ENCODE measurements at places on chromosomes 1 and 21.

DNA sequence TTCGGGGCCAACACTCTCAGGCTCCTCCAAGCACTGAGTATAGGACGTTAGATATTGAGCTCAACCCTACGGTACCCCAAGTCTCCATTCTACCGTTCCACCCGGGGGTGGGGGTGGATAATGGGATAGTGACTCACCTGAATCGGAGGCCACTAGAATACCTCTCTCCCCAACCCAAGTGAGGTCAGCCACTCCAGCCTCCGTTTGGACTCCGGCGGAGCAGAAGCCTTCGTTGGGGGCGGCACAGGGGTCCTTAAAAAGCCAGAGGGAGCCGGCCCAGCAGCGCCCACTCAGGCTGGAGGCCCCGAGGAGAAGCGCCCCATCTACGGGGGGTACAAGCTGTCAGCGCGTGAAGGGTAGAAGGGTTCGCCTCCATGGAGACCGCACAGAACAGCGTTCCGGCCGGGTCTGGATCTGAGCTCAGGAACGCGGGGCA lies 556 bp downstream of the WDR77 start:
- DNase-seq = peak; percentile 1

DNA sequence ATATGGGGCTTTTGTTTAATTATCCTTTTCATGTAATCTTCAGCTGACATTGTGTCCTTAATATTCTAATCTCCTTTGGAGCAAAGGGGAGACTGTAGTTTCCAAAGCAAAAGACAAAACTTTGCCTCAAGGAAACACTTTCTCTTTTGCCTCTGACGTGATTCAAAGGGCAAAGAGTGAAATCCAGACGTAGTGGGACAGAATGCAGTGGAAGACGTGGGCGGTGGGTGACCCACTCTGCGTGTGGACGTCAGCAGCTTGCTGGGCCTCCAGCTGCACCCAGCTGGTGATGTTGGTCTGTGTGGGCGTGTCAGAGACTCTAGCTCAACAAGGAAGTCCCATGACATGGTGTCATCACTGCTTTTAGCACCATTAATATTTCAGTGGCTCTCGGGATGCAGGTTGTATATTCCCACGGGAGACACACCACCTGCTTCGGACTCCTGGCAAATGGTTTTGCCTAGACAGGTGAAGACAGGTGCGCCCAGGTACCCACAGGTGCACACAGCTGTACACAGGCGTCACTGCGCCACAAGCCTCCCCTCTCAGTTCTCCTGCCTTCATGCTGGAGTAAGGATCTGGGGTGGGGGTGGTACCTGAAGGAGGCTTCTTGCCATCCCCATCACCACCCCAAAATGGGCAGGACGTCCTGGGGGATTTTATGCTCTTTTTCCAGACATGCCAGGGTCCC lies 292.1 kb upstream of the VAMP3 start:
- DNase-seq = no peak

DNA sequence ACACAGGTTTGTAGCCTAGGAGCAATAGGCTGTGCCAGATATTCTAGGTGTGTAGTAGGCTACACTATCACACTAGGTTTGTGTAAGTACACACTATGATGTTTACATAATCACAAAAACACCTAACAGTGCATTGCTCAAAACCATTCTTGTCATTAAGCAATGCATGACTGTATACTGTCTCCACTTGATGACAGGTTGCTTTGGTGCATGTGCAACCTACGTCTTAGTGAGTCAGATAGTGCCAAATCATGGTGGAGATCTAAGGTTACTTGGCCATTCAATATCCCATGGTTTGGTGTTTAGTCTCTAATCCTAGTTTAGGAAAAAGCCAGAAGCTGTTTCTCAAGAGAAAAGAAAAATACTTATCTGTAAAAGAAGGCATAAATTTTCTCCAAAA lies 181.1 kb downstream of the KCNK2 start:
- no peak for DNase-seq

DNA sequence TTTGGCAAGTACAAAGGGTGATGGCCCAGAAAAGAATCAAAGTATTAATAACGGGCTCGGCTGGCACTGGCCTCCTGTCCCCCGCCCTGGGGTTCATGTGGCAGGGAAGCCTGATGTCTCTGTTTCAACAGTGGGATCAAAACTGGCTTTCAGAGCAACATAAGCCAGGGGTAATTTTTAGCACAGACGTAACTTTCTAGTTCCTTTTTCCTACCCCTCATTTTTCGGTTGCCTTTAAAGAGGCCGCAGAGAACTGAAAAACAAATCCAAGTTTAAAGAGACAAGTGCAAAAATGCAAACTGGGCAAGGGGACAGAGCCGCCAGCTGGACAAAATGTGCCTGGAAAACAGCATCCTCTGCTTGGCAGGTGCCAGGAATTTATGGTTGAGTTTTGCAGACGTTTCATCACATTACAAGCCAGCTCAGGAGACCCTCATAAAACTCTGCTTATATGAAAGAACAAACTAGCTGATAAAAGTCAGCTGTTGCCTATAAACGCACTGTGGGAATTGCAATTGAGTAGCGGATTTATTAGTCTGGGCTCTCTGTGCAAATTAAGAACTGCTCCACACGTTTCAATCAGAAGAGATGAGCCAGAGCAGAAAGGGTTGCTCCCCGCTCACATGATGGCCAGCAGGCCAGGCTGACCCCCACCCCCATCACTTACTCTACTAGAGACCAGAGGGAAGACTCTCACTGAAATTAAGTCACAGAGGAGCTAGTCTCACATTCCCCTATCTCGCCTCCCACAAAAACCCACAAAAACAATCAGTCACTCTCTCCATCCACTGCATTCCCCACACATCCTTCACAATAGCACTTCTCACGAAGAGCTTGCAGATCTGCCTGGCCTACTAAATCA lies 15.8 kb upstream of the CDCA8 start:
- no peak for DNase-seq

DNA sequence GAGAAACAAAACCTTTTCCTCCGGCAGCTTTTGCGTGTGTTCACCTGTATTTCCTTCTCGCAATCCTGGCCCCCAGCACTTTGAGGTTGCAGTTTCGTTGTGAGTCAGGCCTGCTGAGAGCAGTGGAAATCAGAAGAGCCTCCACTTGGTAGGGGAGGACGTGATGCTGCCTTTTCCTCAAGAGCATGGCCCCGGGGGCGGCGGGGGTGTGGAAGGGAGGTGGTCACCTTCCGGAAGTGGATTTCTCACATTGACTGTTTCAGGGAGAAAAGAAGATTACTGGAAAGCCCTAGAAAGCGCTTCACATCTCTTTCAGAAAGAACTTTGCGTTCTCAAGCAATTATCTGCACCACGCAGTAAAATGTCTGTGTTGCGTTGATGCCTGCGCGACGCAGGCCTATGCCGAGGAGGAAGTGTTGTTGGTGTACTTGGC lies 12.2 kb upstream of the IL10 start:
- DNase-seq = peak; percentile 43

DNA sequence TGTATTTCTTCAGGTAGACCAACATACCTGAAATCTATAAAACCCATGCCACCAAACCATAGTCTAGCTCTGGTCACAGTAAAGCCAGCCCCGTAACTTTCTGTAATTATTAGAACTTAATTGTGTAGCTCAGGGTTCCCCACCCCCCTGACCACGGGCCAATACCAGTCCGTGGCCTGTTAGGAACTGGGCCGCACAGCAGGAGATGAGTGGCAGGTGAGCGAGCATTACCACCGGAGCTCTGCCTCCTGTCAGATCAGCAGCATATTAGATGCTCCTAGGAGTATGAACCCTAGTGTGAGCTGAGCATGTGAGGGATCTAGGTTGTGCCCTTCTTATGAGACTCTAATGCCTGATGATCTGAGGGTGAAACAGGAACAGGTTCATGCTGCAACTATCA lies 14.6 kb downstream of the TENT5C start:
- no peak for DNase-seq

- DNase-seq = no peak
These were observed 58.1 kb downstream of the SSBP3 start for GRCh38 chr1:54347955-54348699.

DNA sequence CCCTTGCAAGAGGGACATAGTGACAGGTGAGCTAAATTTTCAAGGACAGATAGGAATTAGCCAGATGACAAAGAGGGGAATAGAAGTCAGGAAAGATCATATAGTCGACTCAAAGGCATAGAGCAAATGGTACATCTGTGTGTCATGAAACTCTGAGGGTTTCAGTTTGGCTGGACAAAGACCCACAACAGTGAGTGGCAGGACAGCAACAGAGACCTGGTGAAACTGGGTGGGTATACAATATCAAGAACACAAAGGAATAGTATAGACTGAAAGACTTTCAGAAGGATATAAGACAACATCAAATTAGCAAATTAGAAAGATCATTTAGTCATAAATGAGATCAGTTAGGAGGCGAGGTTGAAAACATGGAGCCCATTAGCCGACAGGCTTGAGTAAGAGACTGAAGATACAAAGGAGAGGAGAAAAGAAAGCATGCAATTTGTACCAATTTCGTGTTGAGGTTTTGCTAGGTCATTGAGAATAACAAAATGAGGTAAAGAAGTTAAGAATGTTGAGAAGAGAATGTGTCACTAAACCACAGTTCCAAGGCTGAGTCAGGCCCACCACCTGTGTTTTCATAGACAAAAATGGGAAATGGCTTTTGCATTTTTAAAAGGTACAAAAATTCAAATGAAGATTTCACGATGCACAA lies 213.8 kb downstream of the HHIPL2 start:
- DNase-seq = no peak

DNA sequence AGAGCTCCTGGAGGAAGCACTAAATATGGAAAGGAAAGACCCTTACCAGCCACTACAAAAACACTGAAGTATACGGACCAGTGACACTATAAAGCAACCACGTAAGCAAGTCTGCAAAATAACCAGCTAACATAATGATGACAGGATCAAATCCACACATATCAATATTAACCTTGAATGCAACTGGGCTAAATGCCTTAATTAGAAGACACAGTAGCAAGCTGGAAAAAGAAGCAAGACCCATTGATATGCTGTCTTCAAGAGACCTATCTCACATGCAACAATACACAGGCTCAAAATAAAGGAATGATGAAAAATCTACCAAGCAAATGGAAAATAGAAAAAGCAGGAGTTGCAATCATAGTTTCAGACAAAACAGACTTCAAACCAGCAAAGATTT lies 31.0 kb downstream of the C1orf185 start:
- DNase-seq = no peak

DNA sequence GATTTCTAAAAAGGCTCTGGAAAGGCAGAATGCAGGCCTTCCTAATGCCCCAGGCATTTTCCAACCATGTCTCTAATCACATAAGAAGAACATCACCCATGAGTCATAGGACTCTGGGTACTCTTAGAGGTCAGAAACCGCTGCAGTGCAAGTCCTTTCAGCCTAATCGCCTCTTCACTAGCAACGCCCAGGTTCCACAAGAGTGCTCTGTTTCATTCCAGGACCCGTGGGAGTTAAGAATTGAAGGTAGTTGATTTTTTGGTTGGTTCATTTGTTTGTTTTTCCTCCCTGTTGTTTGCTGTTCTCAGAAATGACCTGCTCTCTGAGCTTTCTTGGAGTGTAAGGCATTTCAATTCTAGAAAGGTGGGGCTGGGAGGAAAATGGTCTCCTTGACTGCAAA lies 123.2 kb downstream of the NR5A2 start:
- DNase-seq = no peak

GRCh38 chr1:87787551-87787950 lies 458.9 kb downstream of the LMO4 start:
- no peak for DNase-seq

- no peak for DNase-seq
These were observed 14.7 kb upstream of the IGFN1 start for GRCh38 chr1:201175820-201176500.

GRCh38 chr1:162011337-162012012 lies 12.2 kb downstream of the OLFML2B start:
- DNase-seq = no peak

DNA sequence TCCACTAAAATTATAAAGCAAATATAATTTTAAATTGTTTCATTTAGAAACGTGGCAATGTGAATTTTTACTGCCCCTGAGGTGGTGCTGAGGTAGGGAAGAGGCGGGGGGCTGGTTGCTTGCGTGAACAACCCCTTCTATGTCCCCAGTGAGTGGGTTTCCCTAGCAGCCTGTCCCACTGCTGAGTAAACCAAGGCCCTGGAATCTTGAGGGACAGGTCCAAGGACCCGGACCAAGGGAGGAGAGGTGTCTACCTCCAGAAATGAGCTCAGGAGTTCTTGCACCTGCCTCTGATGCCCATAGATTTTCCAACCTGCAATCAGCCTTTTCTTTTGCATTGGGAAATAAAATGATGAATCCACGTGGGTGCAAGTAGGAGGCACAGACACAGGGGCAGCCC lies 649 bp upstream of the LDLRAD1 start:
- no peak for DNase-seq

DNA sequence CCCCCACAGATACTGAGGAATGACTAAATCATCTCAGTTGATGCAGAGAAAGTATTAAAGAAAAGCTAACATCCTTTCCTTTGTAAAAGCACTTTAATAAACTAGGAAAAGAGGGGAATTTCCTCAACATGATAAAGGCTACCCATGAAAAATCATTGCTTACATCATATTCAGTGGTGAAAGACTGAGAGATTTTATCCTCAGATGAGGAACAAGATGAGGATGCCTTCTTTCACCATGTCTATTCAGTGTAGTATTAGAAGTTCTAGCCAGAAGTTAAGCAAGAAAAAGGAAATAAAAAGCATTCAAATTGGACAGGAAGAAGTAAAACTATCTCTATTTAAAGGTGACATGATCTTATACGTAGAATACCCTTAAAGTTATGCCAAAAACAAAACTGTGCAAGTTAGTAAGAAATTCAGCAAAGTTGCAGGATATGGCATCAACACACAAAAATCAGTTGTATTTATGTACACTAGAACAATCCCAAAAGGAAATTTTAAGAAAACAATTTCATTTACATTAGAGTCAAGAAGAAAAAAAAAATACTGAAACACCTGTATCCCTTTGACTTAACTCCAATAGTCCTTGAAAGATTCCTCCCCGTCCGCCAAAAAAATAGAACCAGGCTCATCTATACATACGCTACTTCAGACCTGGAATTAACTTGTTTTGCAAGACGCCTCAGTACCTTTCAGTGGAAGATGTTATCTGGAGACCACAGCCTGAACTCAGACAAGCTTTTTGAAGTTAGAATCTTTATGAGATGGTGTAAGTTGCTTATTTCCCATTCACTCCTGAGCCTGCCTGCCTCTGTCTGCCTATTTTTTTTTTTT lies 17.5 kb downstream of the ZMYM4 start:
- no peak for DNase-seq
